ENCODE measurements at places on chromosomes 2 and 18.
A peak's percentile ranks its signal among the peaks of the same experiment; 100 is the strongest.

GRCh38 chr2:169761251-169761969 is 27.8 kb downstream of the KLHL23 start:
- H3K4me1 ChIP-seq, result no peaks in the 10 kb centered on the region
- no peak overlapping the region for H3K4me3 ChIP-seq
- H3K27me3 ChIP-seq, result no peaks in the 10 kb centered on the region

- no peak for DNase-seq
- H3K27ac ChIP-seq, result no peak overlapping the region
- H3K4me3 ChIP-seq, result no peak overlapping the region
- no peaks in the 10 kb centered on the region for H3K4me1 ChIP-seq
- H3K36me3 ChIP-seq, result no peaks in the 10 kb centered on the region
Observed at GRCh38 chr2:167335541-167335992, 447.3 kb downstream of the XIRP2 start.

DNA sequence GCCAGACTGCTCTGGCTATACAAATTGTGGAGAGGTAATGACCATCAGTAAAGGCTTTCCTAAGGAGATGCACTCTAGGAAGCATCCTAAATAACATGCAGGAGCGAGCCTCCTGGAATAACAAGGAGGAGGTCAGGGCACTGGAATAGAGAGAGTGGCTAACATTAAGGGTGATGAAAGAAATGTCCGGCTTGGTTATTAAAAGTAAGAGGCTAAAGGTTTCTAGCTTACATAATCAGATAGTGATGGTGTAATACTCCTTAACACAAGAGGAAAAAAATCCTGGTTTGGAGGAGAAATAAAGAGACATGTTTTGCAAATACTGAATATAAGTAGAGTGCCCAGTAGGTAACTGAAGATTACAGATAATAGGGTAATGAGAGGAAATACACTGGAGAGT is 365.7 kb downstream of the ZEB2 start:
- H3K36me3 ChIP-seq, result no peaks in the 10 kb centered on the region
- H3K27me3 ChIP-seq, result no peaks in the 10 kb centered on the region
- DNase-seq, result no peak
- H3K27ac ChIP-seq, result no peak overlapping the region
- H3K4me3 ChIP-seq, result no peak overlapping the region

DNA sequence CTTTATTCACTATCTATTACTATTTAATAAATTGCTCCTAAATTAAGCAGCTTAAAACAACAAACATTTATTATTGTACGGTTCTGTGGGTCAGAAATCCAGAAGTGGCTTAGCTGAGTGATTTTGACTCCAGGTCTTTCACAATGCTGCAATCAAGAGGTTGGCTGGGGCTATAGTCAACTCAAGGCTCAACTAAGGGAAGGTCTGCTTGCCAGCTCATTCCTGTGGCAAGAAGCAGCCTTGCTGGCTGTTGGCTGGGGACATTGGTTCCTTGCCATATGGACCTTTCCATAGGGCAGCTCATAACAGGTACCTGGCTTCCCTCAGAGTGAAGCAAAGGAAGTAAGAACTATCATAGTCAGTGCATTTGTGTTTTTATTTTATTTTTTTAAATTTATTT is 5.0 kb upstream of the MRPL19 start:
- H3K36me3 ChIP-seq, result no peaks in the 10 kb centered on the region
- H3K4me1 ChIP-seq, result no peaks in the 10 kb centered on the region
- no peak overlapping the region for H3K4me3 ChIP-seq
- no peak for DNase-seq
- no peak overlapping the region for H3K27ac ChIP-seq
- peaks cover 9% of the 10 kb centered on the region for H3K27me3 ChIP-seq

GRCh38 chr2:71974846-71975245 is 172.8 kb downstream of the CYP26B1 start:
- no peaks in the 10 kb centered on the region for H3K4me1 ChIP-seq
- H3K36me3 ChIP-seq, result no peaks in the 10 kb centered on the region
- H3K27me3 ChIP-seq, result no peaks in the 10 kb centered on the region
- H3K4me3 ChIP-seq, result no peak overlapping the region
- H3K27ac ChIP-seq, result no peak overlapping the region

DNA sequence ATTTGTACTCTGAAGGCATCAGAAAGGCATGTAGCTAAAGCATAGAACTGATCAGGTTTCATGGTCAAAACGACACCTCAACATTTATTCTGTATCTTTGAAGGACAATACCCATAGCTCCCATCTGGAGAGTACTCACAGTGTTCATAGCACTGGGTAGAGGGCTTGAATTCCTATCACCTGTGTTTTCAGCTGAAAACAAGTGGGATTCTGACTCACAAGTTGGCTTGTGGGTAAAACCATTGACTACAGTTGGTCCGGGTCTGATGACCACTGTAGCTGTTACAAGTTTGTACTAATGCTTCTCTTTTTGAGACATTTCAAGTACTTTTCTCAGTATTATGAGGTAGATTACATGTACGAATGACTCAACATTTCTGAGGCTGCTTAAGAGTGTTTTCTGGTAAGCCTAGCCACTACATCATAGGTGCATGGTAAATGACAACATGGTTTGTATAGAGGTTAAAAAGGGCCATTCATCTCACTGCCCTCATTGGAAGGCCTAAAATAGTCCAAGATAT is 68.6 kb upstream of the PELI1 start:
- no peak overlapping the region for H3K4me3 ChIP-seq
- H3K4me1 ChIP-seq, result peaks cover 19% of the 10 kb centered on the region
- no peak for DNase-seq
- H3K36me3 ChIP-seq, result no peaks in the 10 kb centered on the region
- H3K27ac ChIP-seq, result peak overlapping the region; percentile 64
- no peaks in the 10 kb centered on the region for H3K27me3 ChIP-seq

DNA sequence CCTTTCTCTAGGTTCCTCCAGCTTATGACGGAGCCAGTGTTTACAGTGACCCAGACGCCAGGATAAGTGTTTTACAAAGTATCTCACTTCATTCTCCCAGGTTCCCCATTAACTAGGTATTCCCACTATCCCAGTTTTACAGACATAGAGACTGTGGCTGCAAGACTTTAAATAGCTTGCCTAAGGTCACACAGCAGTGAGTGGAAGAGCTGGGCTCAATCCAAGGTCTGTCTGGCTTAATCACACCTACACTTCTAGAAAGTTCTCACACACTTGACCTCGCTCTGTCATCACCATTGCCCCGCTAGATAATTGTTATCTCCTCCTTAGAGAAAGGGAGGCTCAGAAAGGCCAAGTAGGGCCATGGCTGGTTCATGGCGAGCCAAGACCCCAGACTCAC is 110.2 kb downstream of the ANTXR1 start:
- no peak overlapping the region for H3K27ac ChIP-seq
- H3K27me3 ChIP-seq, result no peaks in the 10 kb centered on the region
- H3K4me1 ChIP-seq, result no peaks in the 10 kb centered on the region

- no peaks in the 10 kb centered on the region for H3K27me3 ChIP-seq
- H3K4me3 ChIP-seq, result no peak overlapping the region
- H3K4me1 ChIP-seq, result no peaks in the 10 kb centered on the region
Observed at GRCh38 chr2:196480653-196481323, 158.7 kb upstream of the CCDC150 start.
